Activated CD4-positive, alpha-beta T cell treated with anti-CD3 and anti-CD28 coated beads, Interleukin-2, amount 50 U/mL, for 1 hour (primary cell): ENCODE measurements at places on chromosomes 2 and 18.
A peak's percentile ranks its signal among the peaks of the same experiment; 100 is the strongest.

DNA sequence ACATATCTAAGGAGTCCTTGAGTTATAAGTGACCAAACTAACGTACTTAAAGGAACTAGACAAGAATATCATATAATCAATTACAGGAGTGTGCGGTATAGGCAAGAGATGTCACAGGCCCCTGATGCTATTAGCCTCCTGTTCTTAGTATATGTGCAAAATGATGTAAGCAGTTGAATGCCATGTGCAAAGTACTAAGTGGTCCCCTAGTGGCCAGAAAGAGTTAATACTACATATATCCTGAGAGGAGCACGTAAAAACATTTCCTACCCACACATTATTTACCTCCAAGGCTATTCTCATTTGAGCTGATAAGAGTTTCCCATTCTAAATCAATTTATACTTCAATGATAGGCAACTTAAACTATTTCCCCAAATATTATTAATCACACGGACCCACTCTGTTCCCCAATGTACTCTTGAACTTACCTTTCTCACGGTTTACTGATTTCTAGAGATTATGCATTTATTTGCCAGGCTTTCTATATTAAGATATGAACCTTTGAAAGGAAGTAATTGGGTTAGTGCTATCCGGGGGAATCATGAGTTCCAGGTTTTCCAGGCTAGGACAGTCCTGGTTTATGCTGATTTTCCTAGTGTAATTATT lies 158.0 kb upstream of the KLHL14 start:
- DNase-seq, result no peak

DNA sequence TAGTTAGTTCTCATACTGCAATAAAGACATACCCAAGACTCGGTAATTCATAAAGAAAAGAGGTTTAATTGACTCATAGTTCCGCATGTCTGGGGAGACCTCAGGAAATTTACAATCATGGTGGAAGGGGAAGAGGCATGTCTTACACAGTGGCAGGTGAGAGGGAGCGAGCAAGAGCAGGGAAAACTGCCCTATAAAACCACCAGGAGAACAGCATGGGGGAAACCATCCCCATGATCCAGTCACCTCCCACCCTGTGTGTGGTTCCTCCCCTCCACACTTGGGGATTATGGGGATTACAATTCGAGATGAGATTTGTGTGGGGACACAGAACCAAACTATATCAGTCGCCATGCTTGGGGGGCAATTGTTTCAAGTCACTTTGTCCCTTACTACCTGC lies 1.1 kb upstream of the SSB start:
- DNase-seq, result no peak

- DNase-seq, result peak; percentile 1
Measured at GRCh38 chr2:230068651-230069055, at the start of gene SLC16A14. Gene SLC16A14 (minus strand): TSS chr2:230068924. CDS start chr2:230059352, 9,572 bp downstream.

DNA sequence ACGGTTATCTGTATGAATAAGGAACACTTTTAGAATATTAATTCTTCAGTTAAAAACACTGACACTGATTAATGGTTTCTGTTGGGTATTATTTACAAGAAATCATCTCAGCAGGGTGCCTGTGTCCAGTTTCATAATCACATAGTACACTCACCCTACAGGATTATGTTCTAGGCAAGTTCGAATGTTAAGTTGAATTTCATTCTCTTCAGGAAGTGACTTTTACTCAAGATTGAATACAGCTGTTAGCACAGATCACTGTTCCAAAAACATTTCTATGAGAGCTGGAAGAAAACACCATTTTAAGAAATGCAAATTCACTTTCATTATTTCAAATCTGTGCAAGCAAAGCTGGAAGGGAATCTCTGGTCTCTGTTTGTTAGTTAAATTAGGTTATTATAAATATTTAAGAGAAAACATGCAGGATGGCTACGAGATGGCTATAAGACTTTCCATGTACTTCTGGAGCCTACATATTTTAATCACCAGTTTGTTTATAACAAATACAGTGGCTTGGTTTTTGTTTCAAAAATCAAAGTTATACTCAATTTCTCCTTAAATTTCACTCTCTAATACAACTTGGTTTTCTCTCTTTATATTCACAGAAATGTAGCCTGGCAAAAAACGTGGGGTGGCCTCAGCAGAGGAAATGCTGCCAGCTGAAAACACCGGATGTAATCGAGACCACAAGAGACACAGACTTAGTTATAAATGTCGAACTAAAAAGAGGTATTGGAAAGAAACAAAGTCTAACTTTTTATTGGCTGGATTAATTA lies 65.8 kb downstream of the RBMS1 start:
- peak; percentile 52 for DNase-seq

- DNase-seq, result no peak
Measured at GRCh38 chr2:16813593-16813992, 148.0 kb upstream of the CYRIA start.

GRCh38 chr18:44804033-44804432 lies 123.3 kb downstream of the SETBP1 start:
- DNase-seq, result no peak

GRCh38 chr18:46555724-46556123 lies 101.3 kb downstream of the LOXHD1 start:
- no peak for DNase-seq
